ENCODE measurements at places on chromosomes 2 and 18.

- no peak for DNase-seq
These were observed 678 bp upstream of the OTX1 start for GRCh38 chr2:63049970-63050333.

GRCh38 chr2:167857416-167857815, 390.0 kb downstream of the STK39 start:
- no peak for DNase-seq

- no peak for DNase-seq
These were observed 1.2 kb downstream of the SERPINB5 start for GRCh38 chr18:63477968-63478367.

DNA sequence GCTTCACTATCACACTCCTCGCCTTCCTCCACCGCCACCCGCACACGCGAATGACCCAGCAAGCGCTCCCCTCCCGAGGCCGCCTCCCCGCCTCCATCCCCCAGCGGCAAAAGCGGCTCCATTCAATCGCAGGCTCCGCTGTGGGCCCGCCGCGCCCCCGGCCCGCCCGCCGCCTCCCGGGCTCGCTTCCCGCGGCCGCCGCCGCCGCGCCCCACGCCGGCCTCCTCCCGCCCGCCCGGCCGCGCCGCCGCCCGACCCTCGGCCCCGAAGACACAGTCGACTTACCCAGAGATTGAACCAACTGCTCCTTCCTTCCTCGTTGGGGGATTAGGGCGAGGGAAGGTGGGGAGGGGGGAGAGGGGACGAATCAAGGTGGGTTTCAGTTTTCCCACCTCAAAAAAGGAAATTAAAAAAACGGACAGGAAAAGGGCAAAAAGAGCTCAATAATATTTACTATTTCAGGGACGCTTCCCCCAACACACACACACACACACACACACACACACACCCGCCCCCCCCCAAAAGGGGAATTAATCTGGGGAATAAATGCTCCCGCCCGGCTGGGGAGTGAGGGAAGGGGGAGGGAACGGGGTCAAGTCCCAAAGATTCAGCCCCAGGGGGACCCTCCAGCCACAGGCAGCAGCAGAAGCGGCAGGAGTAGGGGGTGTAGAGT, 743 bp downstream of the XPO1 start:
- peak; percentile 8 for DNase-seq

- DNase-seq = no peak
These were observed 6.9 kb upstream of the CCBE1 start for GRCh38 chr18:59704146-59704545.

DNA sequence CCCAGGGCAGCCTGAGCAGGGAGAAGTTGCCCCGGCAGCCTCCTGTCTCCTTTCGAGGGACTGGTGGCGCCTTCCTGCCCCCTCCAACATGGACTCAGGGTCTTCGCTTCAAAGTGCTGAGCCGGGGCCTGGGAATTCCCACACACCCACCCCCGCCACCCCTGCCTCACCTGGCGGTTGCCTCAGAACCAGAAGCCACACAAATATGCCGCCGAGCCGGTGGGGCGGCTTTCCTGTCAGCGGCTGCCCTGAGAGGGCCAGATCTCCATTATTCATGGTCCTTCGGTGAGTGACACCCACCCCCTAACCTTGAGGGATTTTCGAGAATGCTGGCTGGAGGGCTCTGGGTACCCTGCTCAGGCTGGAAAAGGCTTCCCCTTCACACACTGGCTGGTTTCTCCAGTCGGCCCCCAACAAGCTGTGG, 71.7 kb downstream of the SMAD7 start:
- DNase-seq = no peak

DNA sequence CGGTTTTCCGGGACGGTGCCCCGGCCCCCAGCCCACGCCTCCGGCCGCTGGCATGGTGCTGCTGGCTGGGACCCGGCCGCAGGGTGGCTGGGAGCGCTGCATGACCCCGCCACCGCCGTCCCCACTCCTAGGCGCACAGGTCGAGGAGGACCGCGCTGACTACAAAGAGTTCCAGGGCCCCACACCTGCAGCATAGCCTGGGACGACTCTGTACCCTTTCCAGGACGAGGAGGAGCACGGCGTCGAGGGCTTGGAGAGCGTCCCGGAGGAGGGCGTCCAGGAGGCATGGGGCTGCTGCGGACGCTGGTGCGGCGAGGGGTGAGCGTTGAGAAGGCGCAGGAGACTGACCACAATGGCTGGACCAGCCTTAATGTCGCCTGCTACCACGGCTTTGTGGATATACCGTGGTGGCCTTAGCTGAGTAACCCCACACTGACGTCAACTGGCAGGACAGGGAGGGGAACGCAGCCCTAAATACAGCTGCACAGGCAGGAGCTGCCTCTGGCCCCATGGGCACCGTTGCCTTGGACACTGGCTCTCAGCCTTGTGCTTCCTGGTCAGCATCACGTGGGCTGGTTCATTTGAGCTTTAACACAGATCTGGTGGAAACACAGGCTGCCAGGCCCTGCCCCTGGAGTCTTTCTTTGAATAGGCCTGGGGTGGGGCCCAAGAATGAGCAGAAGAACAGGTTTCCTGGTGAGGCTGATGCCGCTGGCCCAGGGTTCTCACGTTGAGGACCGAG, 40.9 kb upstream of the TRIM43B start:
- no peak for DNase-seq

- no peak for DNase-seq
These were observed 44.2 kb downstream of the WDPCP start for GRCh38 chr2:63544017-63544627.

DNA sequence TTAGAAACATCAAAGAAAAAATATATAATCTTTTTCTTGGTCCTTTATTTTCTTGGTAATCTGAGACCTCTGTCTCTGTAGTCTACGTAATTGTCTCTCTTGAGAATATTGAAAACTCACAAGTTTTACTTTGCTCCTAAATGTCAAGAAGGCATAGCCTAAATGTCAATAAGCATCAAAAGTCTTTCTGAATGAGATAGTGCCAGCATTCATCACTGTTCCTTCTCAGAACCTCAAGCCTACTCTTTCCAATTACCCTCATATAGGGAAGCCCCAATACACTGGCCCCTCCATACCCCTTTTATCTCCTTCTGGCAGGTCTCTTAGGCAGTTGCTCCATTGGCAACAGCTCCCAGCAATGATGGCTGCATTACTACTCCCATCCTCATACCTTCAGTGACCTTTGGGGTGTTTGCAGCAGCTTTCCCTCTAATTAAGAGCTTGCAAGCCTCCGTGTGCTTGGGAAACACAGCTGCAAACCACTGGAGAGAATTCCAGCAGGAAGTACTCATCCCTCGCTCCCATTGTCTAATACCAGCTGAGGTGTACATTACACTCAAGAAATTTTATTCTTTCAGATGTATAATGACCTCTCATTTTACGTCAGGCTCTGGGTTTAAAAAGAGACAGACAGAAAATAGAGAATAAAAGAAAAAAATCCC, 95.8 kb downstream of the KYNU start:
- DNase-seq = no peak

DNA sequence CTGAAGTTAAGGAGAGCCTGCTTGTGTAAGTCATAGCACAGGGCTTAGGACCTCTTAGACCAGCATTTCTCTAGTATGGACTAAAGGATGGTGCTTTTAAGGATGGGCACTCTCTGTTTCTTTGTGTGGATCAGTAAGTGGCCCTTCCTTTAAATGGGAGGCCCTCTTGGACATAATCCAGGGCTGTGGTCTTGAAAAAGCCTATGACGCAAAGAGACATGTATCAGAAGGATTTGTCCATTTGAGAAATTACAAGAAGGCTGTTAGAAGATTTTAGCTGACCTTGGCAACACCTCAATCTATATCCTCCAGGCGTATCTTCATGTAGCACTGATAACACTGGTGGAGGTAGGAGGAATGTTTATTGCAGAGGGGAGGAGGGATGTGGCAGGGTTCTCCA, 79.2 kb downstream of the PRPF40A start:
- no peak for DNase-seq

- DNase-seq = no peak
These were observed 33.0 kb upstream of the SCLY start for GRCh38 chr2:238027591-238028415.

DNA sequence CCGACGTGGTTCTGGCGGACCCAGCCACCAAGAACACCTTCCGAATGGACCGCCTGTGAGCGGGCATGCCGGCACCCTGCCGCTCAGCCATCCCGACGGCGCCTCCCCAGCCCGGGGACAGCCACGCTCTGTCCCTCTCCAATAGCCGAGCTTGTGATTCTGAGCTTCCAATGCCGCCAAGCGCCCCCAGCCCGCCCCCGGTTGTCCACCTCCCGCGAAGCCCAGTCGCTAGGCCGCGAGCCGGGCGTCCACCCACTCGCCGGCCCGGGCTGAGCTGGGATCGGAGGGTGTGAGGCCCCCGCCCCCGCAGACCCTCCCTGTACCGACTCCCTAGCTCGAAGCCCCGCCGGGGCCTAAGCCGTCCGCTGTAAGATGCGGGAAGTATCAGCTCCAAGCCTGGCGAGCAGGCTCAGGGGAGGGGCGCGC, 1195.1 kb upstream of the CHAC2 start:
- DNase-seq = no peak

- no peak for DNase-seq
These were observed 698.5 kb downstream of the NR4A2 start for GRCh38 chr2:155633887-155634570.

DNA sequence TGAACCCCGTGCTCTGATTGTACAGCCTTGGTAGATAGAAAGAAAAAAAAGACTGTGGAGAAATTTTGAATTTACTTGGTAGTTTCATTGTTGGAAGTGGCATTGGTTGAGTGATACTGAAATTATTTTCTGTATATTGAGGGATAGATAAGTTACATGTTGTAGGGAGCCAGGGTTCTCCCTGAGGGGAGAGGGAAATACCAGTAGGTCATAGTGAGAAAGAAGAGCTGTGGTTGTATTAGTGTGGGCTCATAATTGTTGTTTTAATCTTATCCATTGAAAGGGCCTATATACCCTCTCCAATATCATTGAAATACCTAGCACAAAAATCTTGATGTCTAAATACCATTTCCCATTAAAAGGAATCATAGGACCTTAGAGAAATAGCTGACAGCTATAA, 16.9 kb upstream of the RAB31 start:
- DNase-seq = no peak

DNA sequence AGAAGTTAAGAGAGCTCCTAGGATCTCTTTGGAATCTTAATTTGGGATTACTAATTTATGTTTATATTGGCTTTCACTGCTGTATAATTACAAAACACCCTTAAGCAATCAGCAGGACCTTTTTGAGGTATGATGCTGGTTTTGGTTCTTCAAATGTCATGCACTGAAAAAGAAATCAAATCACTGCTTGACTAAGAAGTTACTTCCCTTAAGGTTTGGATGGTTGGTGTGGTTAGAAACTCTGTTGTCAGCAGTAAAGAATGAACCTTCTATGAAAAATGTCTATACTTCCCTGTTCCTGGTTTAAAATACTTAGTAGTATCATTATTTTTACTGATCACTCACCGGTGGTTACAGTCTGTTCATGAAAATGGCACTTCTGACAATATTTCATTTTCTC, 5.5 kb downstream of the COLEC12 start:
- DNase-seq = no peak

DNA sequence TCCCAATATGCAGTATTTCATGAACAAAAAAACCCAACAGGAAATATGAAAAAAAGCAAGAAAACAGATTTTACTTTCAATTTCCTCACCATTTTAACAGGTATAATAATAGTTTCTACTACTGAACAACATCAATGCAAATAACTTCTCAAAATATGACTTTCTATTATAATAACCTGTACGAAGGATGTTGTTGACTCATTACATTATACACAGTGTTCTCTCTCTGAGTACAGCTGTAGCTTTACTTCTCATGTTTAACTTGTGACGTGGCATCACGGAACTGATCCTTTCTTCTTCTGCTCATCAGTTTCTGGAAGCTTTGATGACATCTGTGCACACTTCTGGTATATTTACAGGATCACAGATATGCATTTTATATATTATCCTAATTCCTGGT, 40.0 kb downstream of the FAM228A start:
- DNase-seq = no peak

DNA sequence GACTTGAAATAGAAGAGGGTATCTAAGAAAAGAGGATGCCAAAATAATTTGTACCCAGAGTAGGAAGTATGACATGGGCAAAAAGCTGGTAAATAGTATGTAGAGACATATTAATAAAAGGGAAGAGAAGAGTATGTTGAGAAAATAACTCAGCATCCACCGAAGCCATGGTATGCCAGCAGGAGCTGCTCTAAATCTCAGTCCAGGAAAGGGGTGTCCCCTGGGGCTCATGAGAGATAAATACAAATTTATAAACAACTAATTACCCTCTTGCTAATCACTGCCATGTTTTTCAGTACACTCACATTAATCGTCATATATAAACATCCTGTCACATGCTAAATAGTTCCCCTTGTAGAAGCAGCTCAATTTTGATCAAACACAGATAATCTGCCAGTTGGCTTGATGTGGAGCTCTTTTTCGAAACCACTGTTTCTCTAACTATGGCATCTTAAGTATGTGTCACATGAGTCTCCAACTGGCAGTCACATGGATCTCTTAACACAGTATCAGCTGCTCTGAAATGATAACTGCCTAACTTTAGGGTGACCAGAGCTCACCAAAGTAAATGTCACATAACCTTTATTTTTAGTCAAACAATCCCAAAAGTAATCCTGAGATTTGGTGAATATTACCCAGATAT, 31.9 kb downstream of the EXOC6B start:
- no peak for DNase-seq

GRCh38 chr2:41598161-41598894, 449.5 kb upstream of the PKDCC start:
- DNase-seq = no peak

DNA sequence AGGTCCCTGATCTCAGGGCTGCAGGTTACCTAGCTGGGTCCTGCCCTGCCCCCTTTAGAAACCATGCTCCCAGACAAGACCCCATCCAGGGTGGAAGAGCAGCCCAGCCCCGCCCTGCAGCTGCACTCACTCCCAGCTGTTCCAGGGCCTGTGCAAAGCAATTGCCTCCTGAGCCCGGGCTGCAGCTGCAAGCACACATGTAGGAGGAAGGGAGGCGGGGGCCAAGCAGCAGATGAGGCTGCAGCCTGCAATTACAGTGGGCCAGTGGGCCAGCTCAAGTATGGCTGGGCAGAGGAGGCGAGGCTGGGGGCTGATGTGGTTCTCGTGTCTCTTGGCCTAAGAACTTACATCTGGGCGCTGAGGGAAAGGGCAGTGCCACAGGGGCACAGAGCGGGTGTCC, 65.4 kb upstream of the TUBA3E start:
- no peak for DNase-seq
